ENCODE measurements at places on chromosomes 16 and 17. TPM values are rescaled to one million over a fixed set of nuclear protein-coding genes. Genes with fewer than 3 reads are reported as not detected.

EFNB3 gene
- 1.6 TPM for total RNA-seq

OR1F1 gene
- 1.4 TPM for total RNA-seq

DNA sequence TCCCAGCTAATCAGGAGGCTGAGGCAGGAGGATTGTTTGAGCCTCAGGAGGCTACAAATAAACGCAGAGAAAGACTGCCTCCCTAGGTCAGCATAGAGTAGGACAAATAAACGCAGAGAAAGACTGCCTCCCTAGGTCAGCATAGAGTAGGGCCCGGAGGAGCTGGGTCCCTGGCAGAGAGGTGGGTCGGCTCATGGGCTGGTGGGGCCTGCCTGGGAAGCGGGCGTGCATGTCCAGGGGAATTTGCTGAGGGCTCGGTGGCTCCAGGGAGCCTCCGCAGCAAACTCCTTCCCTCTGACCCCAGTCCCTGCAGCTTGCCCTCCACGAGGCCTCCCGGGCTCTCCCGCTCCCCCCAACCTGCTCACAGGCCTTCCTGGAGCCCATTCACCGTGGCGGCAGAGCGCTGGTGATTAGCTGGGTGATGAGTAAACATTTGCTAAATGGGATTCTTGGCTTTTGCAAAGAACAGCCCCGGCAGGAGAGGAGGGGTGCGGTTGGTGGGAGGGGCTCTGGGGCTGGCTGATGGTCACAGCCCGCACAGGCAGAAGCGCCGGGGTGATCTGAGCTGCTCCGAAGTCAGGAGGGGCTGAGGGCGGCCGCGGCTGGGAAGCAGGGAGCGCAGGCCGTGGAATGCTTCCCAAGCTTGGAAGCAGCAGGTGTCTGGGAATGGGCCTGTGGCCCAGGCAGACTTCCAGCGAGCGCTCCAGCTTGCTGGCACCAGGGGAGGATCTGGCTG, 93.1 kb downstream of the RTN4RL1 start:
- H3K4me3 ChIP-seq, result no peak overlapping the region
- H3K27ac ChIP-seq, result no peak overlapping the region
- DNase-seq, result no peak
- no peaks in the 10 kb centered on the region for H3K36me3 ChIP-seq

DNA sequence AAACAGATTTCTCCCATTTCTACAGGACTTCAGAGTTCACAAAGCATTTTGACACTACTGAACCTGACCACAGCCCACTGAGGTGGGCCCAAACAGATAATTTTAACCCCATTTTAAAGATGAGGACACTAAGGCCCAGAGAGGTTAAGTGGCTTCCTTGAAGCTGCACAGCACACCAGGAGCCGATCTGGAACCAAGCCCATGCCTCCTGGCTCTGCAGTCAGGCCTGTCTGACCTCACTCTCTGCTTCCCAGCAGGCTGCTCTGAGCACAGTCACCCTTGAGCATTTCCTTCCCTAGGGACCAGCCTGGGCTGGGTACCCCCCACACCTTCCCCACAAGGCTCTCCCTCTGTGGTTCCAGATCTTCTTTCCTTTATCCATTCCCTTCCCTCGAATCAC, 252.2 kb downstream of the ENGASE start:
- no peak for DNase-seq
- H3K36me3 ChIP-seq, result no peaks in the 10 kb centered on the region
- H3K4me3 ChIP-seq, result no peak overlapping the region
- H3K27ac ChIP-seq, result no peak overlapping the region
- no peaks in the 10 kb centered on the region for H3K4me1 ChIP-seq
- peaks cover 93% of the 10 kb centered on the region for H3K27me3 ChIP-seq

GRCh38 chr17:52158450-52159042, at the start of gene CA10:
CA10 (minus strand) TSS chr17:52158714.
- no peak within 1 kb of the TSS for H3K4me3 ChIP-seq
- DNase-seq, result no peak
- H3K27me3 ChIP-seq, result peaks cover 24% of the 10 kb centered on the region
- H3K27ac ChIP-seq, result no peak within 1 kb of the TSS
- no peaks in the 10 kb centered on the region for H3K4me1 ChIP-seq

DNA sequence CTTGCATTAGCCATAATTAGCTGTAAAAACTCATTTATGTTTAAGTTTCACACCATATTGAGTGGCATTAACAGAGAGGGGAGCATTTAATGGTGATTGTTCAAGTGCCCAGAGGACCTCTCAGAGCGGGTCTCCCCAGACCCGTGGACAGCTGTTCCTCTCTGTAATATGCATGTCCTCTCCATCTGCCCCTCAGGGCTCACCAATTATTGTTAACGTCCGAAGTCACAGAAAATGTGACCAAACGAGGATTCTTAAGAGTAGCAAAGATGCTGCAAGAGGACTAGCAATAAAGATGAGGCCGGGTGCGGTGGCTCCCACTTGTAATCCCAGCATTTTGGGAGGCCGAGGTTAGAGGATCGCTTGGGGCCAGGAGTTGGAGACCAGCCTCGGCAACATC, 130.2 kb downstream of the CPPED1 start:
- no peaks in the 10 kb centered on the region for H3K27me3 ChIP-seq
- H3K27ac ChIP-seq, result no peak overlapping the region
- H3K4me1 ChIP-seq, result no peaks in the 10 kb centered on the region
- H3K4me3 ChIP-seq, result no peak overlapping the region
- DNase-seq, result no peak
- H3K36me3 ChIP-seq, result 0 out of 2 replicates have a peak, but pooled peaks cover 3% of the 10 kb centered on the region

Data from PC-9 (cell line).